Panc1 (cell line): ENCODE measurements at places on chromosomes 2 and 18. TPM values are rescaled to one million over a fixed set of nuclear protein-coding genes. Genes with fewer than 3 reads are reported as not detected.

DNA sequence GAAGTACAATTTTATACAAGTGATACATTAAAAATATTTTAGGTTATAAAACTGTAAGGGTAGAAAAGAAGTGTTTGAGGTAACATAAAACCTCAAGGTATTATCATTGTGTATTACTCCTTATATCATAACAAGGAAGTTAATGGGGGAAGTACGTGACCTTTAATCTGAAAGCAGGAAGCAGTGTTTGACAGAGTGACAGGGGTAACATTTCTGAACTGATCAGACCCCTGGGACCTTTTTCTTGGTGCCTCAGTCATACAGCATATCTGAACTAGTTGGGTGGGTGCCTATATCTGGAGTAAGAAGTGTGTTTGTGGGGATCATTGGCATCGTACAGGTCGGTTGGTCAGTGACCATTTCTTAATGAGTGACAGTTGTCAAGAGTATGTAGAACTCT is 43.0 kb downstream of the MALT1 start:
- no peak for DNase-seq

The GPR35 gene
- 1.3 TPM for total RNA-seq

The PLGLB1 gene
- 1.4 TPM for total RNA-seq

GRCh38 chr2:97932975-97933662 is 62.6 kb downstream of the TMEM131 start:
- no peak for DNase-seq

The UGT1A8 gene
- 0.15 TPM for total RNA-seq

The LRRTM1 gene
- total RNA-seq: not detected

GRCh38 chr18:36828157-36828629 is 609 bp downstream of the TPGS2 start:
- no peak for DNase-seq

DNA sequence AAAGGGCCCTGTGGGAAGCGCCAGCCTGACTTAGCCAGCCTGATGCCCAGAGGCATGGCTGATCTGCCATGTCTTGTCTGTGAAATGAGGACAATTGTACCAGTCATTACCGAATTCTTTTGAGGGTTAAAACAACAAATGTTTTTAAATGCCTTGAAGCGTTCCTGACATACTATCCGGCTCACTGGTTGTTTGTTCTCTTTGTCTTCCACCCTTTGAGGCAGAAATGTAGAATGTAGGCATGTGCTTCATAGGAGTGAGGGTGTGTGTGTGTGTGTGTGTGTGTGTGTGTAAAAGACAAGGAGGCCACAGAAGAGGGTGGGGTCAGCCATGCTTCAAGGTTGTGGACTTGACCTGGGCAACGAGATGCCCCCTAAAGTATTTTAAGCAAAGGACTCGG is 35.5 kb downstream of the TGFBRAP1 start:
- no peak for DNase-seq

The CTLA4 gene
- 0.08 TPM for total RNA-seq

The CEBPZOS gene
- 49.3 TPM for total RNA-seq

GRCh38 chr2:144146876-144147275 is 373.0 kb downstream of the ZEB2 start:
- DNase-seq: no peak

The PRKAG3 gene
- not detected for total RNA-seq

The CD302 gene
- total RNA-seq: 3.3 TPM

The UPP2 gene
- total RNA-seq: not detected

GRCh38 chr2:69902213-69902922 is 8.6 kb downstream of the SNRNP27 start:
- no peak for DNase-seq

The ABCB11 gene
- total RNA-seq: 0.05 TPM

DNA sequence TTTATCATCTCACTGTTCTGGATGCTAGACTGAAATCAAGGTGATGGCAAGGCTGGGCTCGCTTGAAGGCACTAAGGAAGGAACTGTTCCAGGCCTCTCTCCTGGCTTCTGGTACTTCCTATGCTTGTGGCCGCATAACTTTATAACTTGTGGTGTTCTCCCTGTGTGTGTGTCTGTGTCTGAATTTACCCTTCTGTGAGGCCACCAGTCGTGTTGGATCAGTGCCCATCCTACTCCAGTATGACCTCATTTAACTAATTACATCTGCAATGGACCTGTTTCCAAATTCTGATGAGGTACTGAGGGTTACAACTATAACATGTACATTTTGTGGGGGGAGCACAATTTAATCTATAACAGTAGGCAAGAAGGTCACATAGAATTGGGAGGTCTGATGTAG is 41.6 kb downstream of the LYPD6B start:
- DNase-seq: no peak

GRCh38 chr2:13005761-13006335 is 289.1 kb downstream of the TRIB2 start:
- no peak for DNase-seq

The CELF4 gene
- not detected for total RNA-seq

The HOXD1 gene
- total RNA-seq: 0.18 TPM

The ZSWIM2 gene
- total RNA-seq: not detected

The TANK gene
- 36.0 TPM for total RNA-seq

The NDC80 gene
- 36.0 TPM for total RNA-seq

DNA sequence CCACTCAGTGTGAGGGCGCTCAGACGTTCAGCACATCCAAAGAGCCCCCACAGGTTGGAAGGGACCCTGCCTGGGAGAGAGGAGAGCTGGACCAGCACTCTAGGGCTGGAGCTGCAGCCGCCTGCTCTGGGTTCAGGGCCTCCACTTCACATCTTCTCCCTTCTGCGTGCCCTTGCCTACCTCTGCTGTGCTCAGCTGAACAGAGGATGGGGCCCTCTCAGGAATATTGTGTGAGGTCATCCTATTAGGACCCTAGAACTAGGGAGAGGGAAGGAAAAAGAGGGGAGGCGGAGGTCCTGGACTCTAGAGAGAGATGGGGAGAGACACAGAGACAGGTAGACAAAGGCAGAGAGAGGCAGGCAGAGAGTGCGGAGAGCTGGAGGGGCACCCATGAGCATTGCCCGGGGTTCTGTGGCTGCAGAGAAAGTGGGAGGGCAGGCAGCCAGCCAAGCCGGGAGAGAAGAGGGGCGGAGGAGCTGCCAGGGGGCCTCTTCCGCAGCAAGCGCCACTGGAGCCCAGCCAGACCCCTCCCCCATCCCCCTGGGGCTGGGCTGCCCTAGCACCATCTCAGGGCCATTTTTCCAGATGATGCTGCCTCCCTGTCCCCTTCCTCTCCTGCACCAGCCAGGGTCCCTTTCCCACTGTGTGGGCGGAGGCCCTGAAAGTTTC is 8.3 kb upstream of the TNS1 start:
- DNase-seq: no peak

GRCh38 chr2:150141226-150142001 is 346.1 kb downstream of the RND3 start:
- no peak for DNase-seq

- no peak for DNase-seq
Observed at GRCh38 chr2:124692707-124693106, 667.6 kb downstream of the CNTNAP5 start.

DNA sequence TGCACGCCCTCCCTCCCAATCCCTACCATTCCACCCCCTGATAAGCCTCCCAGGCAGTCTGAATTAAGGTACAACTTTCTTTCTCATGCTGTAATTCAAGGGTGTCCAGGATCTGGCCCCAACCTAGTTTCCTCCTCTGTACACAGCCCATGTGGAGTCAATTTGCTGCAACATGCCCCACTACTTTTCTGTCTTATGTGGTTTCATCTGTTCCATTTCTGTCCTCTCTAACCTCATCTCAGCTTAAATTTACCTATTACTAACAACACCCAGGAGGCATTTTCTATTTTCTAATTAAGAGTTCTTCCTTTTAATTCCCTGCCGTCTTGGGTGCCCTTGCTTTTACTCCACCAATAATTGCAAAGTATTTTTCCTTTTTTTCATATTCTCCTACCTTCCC is 10.0 kb downstream of the PPP4R1 start:
- DNase-seq: no peak

The CHST9 gene
- total RNA-seq: 0.05 TPM

DNA sequence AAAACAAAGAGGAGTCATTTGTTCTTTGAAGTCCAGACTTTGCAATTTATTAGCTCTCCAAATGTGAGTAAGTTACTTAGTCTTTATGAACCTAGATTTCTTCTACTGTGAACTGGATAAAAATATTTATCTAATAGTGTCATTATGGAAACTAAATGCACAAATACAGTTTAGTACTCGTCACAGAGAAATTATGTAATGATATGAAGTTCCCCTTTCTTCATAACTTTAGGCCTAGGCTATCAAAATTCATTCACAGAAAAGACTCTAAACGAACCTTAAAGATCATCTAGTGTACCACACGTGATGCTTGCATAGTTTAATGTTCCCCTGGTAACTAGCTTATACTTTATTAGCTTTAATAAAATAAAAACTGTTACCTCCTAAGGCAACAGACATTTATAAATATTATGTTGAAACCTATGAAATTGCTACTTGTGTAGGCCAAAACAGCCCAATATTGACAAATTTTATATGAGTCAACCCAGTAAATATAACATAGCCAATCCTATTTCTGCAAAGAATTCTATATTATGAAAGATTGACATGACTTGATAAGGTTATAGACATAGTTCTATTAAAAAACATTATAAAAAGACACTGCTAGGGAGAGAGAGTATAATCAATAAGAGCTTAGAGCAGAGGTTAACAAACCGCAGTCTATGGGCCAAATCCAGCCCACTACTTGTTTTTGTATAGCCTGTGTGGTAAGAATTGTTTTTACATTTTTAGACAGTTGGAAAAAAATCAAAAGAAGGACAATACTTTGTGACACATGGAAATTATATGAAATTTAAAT is 44.9 kb upstream of the ITPRID2 start:
- no peak for DNase-seq

GRCh38 chr2:102334486-102334885 is 21.1 kb upstream of the IL18R1 start:
- DNase-seq: no peak

The TDRD15 gene
- not detected for total RNA-seq

The DLX1 gene
- total RNA-seq: 3.5 TPM

DNA sequence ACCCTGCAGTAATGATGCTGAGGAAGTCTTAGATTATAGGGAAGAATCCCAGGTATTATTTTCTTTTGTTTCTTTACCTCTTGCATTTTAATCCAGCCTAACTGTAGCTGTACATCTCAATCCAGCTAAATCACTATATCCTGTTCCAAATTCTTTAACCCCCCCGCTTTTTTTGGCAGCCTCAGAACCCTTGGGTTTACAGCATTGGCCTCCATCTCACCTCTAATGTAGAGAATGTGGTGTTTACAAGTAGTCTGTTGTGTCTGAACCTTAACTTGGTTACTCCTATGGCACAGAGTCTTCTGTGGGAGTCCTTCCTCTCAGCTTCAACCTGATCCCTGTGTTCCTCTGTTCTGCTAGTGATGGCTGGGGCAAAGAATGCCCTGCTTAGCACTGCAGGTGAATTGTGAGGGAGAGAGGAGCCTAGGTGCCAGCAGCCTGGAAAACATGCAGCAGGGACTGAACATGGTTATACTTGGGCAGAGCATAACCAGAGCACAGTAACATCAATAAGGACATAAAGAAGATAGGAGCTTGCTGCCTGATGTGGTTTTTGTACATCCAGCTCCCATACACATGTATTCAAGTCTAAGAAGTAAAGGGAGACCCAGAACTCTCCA is 130.2 kb downstream of the FAM124B start:
- DNase-seq: no peak

GRCh38 chr2:18403921-18404522 is 156.4 kb downstream of the RDH14 start:
- no peak for DNase-seq

GRCh38 chr2:176121190-176122051 is 1.1 kb upstream of the HOXD9 start:
- no peak for DNase-seq

DNA sequence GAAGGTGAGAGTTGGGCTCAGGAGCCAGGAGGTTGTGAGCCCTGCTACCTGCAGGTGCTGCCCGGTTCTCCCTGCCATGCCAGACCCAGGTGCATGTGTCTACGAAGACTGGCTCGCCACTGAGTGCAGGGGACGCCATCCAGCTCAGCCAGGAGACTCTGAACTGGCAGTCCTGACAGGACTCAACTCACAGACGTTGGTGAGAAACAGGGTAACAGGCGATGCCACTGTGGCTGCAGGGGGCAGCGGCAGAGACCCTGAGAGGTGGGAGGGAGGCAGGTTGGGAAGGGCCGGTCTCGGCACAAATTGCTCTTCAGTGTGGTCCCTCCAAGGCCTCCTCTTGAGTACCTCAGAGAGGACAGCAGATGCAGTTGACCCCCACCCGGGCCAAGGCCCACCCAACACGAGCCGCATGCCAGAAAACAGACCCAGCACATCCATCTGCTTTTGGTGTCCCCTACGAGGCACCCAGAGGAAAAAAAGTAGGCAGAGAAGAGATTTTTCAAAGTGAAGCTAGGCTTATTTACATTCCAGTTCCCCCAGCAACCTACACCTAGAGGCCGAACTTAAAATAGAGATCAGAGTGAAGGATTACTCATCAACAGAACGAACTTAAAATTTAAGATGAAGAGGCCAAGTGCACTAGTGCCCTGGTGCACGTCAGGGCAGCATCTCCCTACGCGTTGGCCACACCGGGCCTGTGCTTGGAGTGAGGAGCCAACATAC is 184.8 kb downstream of the SEPTIN10 start:
- DNase-seq: no peak

DNA sequence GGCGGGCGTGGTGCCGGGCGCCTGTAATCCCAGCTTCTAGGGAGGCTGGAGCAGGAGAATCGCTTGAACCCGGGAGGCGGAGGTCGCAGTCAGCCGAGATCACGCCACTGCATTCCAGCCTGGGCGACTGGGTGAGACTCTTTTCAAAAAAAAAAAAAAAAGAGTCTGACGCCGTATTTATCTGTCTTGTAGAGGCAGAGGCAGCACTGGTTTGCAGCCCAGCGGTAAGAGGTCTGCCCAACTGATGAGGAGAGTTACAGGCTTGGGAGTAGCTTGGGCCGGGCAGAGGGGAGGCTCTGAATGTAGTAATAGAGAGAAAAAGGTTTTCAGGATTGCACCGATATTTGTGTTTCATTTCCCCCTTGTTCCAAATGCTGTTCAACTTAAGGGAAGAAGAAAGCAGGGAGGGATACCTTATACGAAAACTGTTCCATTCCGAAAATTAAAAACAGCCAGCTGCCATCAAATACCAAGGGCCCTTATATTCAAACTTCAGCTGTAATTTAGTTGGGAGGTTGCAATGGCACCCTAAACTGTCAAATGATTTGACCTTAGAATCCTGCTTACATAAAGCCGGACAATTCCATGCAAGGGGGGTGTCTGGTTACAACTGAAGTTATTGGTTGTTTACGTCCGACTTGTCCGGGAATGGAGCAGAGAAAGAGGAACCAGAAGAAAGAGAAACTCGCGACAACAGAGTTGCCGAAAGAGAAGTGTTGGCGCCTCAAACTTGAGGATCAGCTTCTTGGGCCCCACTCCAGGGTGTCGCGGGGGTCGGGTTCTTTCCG is 9.2 kb upstream of the SP9 start:
- DNase-seq: no peak

DNA sequence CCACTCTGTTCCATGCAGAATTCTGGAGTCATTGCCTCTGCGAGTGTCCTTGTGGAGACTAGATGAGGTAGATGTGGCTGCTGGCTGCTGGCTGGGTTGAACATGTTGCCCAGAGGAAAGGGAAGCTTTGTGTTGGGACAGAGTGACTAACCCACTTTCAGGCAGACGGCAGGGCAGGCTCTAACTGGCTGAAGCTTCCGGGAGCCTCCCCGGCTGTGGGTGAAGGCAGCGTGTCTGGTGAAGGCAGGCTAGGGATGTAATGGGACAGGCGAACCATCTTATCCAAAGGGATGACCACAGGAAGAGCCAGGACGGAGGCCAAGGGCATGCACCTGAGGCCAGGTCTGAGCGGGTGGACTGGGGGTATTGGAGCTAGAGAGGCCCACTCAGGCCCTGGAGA is 16.0 kb downstream of the ASPRV1 start:
- DNase-seq: no peak

The VAMP5 gene
- 21.3 TPM for total RNA-seq

- no peak for DNase-seq
Observed at GRCh38 chr2:188892636-188893035, 81.5 kb upstream of the COL3A1 start.
